ENCODE measurements at places on chromosomes 12 and 14.

GRCh38 chr14:90576981-90577660, 180.3 kb downstream of the CALM1 start:
- DNase-seq, result no peak

DNA sequence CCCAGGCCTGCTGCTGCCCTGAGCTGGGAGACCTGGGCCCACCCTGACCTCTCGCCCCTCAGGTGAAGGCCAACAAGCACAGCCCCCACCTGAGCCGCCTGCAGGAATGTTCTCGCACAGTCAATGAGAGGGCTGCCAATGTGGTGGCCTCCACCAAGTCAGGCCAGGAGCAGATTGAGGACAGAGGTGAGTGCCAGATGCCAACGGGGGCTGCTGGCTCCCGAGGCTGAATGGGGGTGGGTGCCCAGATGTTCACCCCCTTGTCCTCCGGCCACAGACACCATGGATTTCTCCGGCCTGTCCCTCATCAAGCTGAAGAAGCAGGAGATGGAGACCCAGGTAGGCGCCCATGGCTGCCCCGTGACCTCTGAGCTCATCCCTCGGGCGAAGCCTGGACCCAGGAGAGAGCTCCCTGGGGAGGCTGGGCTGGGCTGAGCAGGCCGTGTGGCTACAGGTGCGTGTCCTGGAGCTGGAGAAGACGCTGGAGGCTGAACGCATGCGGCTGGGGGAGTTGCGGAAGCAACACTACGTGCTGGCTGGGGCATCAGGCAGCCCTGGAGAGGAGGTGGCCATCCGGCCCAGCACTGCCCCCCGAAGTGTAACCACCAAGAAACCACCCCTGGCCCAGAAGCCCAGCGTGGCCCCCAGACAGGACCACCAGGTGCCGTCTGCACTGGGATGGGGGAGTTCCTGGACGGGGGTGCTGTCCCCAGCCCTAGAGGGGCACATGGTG, 25.8 kb downstream of the HIP1R start:
- DNase-seq, result no peak

- DNase-seq, result no peak
These were observed 251.4 kb downstream of the LRIG3 start for GRCh38 chr12:58668871-58669270.

GRCh38 chr14:64760916-64761315, 56.7 kb downstream of the PLEKHG3 start:
- no peak for DNase-seq

GRCh38 chr14:94102768-94103482, 7.6 kb upstream of the IFI27 start:
- no peak for DNase-seq

GRCh38 chr12:54262403-54262925, 17.5 kb downstream of the CBX5 start:
- peak; percentile 24 for DNase-seq

DNA sequence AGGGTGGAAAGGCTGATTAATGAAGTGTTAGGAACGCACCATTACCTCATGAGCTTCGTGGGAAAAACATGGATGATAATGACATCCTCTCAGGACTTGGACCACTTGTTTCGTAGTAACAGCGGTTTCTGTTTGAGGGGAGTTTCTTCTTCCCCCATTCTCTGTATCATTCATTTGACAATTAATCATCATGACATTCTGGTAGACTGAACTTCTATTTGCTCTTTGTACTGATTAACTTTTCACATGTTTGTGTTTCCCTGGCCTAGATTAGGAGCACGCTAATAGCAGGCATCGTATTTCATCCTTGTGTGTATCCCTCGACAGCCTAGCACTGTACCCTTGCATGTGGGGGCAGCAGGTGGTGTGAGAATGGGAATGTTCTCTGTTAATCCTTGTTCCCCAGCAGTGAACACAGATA, 8.0 kb downstream of the LRRC74A start:
- DNase-seq, result peak; percentile 62

DNA sequence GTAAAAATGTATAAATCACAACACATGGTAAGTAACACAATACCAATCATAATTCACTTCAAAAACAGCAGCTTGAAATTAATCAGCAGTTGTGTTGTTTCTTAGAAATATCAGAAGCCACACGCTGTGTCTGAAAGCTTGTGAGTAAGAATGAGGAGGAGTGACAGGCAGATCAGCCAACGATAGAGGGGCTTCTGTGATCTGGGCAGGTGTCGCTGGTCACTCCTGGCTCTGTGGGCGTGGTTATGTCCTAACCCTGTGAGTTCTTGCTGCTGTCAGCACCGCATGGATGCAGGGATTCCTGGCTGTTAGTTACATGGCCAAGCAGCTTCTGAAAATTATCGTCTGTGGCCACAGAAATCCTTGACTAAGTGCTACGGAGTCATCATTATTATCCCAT, 123.4 kb downstream of the SLC25A47 start:
- peak; percentile 91 for DNase-seq

DNA sequence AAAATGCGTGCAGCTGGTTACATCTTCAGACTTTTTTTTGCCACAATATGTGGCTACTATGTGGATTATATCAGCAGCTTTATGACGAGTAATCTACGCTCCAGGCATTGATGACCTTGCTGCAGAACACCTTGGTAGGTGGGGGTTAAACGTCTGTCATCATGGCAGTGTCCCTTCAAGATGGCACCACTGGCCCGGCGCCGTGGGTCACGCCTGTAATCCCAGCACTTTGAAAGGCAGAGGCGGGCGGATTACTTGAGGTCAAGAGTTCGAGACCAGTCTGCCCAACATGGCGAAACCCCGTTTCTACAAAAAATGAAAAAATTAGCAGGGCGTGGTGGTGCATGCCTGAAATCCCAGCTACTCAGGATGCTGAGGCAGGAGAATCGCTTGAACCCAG, 177.5 kb downstream of the AEBP2 start:
- DNase-seq, result no peak

DNA sequence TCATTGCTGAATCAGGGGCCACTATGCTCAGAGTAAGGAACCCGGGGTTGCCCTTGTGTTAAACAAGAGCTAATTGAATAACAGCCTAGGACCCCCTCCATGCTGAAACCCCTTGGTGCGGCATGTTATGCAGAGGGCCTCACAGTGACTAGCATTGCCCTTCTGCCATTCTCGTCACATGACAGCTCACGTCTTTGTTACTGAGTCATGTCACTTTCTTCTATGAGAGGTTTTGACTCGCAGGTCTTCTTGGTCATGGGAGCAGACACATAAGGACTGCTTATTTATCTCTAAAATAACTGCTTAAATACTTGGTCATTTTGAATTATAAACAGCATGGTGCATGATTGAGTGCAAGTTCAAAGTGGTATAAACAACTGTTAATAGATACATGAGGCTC, 24.9 kb downstream of the TCTN1 start:
- DNase-seq, result no peak

GRCh38 chr14:70448633-70449340, 3.2 kb upstream of the ADAM21 start:
- DNase-seq, result peak; percentile 52

Data from NCI-H2171 treated with DMSO at 0.1 percent for 48 hours (cell line).